ENCODE measurements at places on chromosomes 6 and 20.

- DNase-seq = no peak
Observed at GRCh38 chr6:3501826-3502500, 45.1 kb upstream of the SLC22A23 start.

DNA sequence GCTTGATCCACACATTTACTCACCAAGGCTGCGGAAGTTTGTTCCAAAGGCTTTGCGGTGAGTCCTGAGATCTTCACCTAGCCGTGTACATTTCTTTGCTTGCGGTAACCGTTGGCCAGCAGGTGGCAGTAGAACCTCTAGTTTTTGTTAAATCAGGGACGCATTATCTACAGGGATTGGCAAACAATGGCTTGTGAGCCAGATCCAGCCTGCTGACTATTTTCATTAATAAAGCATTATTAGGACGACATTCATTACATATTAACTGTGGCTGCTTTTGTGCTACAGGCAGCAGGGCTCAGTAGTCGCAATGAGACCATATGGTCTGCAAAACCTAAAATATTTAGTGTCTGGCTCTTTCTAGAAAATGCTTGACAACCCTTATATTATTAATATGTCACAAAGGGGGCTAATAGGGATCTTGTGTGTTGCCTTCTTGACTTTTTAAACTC lies 174.1 kb downstream of the DOK5 start:
- DNase-seq = peak; percentile 6

DNA sequence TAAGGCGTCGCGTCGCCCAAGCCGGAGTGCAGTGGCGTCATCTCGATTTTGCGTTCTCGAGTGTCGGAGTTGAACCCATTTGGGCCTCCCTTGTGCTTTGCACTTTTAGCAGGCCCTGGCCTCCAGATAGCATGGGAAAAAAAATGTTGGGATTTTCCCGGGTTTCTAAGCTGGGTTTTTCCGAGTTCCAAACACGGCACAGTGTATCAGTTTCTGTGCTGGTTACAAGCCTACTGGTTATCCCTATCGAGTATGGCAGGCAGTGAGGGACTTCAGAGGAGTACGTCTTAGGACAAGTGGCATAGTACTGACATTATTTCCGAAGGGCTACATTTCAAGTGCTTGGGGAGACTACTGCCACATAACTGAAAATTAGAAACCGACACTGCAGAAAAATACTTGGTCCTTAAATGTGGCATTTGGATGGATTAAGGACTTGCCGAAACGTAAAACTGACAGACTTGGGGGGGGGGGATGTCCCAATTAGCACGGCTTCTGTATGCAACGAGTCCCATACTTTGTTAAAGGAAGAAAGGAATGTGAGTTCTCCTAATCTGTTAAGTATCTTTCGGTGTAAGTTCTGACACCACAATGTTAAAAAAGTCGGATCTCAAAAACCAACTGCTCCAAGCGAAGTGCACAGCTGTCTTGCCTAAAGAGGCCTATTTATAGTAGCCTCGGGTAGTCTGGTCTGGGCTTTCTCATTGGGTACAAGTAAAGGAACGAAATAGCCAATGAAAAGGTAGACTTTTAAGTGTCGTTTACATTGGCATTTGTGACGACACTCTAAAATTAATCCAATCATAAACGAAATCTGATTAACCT lies 70.2 kb downstream of the HFE start:
- no peak for DNase-seq

DNA sequence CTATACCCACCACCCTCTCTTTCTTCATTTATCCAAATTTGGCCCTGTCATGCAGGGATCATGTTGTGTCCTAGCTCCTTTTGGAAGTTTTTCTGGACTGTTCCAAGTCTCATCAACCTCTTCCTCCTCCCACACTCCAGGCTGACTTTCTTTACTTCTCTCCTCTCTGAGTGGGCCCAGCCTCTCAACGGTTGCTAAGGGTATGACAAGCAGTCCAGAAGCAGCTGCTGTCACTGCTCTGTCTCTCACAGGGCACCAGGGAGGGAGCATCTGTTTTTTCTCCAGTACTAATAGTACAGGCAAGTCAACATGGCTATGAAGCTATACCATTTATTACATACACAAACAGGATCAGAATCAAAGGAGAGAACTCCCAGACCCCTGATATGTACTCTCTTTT lies 8.2 kb downstream of the NT5DC1 start:
- no peak for DNase-seq

DNA sequence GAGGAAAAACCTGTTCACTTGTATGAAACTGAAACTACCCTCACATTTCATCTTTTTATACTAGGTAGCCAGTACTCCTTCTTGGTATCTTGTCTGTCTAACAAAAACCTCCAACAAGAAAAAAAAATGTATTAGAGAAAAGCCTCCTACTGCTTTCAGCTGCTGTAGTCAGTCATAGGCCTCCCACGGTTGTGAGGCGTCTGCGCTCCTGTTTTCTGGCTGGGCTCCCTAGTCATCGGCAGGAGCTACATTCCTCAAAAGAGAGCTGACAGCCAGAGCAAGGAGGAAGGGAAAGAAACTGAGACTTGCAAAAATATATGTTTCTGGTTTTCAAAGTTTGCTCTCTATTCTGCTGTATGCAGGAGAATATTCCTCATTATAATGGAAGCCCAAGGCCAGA lies 517.0 kb downstream of the LMBRD1 start:
- DNase-seq = no peak

DNA sequence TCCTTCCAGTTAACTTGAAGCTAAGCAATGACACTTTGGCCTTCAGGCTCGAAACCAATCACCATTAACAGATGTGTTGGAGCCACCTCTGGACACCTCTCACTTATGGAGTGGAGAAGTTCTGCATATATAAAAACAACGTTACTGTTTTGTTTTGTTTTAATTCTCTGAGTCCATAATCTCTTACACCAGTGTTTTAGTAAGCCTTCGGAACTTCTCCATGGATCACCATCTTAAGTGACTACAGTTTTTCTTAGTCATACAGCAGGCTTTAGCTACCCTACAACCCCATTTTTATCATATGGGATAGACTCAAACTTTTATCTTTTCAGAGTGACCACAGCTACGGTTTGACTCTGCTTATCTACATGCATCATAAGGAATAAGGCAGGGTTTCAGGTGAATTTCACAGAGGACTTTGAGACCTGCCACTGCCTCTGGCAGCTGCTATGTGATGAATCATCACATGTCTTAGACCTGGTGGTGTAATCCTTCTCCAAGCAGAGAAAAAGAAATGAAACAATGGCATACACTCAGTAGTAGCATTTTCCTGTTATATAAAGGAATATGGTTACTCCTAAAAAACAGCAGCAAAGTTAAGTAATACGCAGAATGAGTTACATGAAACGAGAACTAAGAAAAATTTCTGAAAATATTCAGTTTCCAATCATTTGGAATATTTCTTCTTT lies 5.5 kb upstream of the HDDC2 start:
- no peak for DNase-seq

DNA sequence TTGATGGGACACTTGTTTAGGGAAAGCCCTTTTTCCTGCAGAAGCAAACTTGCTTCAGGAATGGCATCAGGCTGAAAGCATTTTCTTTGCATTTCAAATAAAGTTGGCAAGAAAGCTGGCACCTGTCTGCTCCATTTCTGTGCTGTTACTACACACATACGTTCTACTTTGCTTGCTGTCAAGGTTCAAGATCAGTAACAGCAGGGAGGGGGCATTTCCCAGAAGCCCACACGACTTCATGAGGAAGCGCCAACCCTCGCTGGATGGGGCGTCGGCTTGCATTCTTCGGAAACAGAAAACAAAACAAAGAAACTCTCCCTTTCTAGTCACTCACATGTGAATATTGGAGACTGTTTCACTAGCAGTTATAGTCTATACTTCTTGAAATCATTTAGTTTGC lies 46.4 kb downstream of the AKAP12 start:
- DNase-seq = no peak

DNA sequence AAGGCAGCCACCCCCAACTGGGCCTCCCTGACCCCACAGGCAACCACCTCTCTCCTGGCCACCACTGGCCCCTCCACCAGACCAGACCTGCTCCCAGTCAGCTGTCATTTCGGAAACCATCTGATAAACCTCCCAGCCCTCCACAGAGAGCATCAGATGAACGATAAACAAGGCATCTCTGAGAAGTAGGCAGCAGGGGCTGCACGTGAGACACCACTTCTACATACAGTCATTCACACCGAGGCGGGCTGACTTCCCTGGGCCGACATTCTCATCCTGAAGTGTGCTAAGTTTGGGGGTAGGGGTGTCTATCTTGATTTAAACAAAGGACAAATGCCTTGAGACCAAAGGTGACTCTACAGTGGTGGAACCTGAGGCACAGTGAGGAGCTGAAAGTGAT lies 13.8 kb downstream of the CPNE5 start:
- DNase-seq = no peak

DNA sequence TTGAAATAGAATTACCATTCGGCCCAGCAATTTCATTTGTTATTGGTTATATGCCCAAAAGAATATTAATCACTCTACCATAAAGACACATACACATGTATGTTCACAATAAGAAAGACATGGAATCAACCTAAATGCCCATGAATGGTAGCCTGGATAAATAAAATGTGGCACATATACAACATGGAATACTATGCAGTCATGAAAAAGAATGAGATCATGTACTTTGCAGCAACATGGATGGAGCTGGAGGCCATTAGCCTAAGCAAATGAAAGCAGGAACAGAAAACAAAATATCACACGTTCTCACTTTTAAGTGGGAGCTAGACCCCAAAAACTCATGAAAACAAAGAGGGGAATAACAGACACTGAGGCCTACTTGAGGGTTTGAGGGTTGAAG lies 52.6 kb upstream of the RNGTT start:
- DNase-seq = no peak

DNA sequence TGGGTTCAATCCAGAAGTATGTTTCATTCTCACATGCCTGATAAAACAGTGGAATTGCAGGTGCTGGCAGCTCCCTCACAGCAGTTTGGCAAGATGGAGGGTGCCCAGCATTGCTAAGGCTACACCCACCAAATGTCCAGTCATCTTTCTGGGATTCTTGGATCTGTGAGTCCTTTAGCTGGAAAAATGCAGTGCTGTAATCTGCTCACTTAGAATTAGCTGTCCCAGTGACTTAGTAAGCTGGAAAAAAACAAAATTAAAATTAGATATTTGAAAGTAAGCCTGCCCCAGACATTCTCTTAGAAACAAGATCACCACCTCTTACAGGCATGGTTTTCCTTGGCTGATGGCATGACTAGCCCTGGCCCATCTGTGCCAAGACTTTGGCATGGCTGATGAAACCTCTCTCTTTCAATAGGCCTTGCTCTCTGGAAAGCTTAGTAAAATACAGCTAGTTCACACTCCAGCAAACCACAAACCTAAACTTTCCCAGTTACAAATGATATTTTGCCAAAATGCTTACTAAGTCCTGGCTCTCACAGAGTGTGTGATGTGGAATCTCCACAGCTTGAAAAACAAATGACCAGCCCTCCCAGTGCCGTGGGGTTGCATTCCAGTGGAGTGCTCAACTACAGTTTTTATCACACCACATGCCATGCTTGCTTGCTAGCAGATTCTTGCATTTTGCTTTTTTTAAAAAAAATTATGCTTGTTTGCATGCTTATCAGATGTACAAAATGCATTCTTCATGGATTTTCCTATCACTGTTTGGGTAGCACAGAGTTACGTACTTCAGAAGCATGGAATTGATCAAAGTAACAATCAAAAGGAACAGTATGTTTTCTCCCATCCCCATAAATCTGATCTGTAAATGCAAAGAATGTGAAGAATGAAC lies 261.5 kb downstream of the EYA4 start:
- DNase-seq = no peak

- no peak for DNase-seq
Observed at GRCh38 chr6:127026247-127026646, 92.2 kb upstream of the RSPO3 start.

DNA sequence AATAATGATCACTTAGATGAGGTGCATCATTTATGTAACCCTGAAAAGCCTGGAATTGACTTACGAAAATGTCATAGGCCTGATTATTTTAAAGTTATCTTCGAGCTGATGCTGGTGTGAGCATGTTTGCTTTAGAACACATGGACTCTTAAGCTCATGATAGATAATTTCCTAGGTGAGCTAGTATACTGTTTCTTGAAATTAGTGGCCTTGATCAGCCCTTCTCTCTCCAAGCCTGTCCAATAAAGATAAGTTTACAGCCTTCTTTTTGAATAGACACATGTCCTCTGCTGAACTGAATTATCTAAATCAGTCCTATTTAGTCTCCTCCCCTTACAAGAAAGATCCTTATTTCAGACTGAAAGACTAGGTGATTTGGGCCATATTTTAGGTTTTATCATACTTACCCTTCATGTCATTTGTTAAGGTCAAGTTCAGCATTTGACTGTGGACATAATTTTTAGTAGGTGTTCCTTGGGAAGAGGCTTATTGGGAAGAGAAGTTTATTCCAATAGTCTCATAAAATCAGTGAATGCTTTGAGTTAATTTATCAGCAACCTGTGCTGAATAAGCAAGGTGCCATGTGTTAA lies 15.3 kb downstream of the FOXO3 start:
- no peak for DNase-seq

DNA sequence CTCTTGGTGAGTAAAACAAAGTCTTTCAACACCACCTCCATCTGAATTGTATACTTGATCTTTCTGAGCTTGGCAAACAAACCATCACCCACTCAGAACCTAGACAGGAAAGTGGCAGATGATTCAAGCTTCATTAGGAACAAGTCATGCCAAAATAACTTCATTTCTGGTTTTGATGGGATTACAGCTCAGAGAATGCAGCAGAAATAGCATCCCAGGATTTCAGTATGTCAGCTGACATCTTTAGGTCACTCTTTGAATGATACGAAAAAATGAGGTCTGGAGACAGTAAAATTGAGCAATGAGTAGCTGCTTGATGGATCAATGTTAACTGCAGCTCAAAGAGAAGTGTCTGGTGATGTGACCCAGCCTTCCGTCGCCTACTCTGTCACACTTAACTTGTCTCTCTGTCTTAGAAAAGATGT lies 92.4 kb downstream of the GJA10 start:
- DNase-seq = no peak

DNA sequence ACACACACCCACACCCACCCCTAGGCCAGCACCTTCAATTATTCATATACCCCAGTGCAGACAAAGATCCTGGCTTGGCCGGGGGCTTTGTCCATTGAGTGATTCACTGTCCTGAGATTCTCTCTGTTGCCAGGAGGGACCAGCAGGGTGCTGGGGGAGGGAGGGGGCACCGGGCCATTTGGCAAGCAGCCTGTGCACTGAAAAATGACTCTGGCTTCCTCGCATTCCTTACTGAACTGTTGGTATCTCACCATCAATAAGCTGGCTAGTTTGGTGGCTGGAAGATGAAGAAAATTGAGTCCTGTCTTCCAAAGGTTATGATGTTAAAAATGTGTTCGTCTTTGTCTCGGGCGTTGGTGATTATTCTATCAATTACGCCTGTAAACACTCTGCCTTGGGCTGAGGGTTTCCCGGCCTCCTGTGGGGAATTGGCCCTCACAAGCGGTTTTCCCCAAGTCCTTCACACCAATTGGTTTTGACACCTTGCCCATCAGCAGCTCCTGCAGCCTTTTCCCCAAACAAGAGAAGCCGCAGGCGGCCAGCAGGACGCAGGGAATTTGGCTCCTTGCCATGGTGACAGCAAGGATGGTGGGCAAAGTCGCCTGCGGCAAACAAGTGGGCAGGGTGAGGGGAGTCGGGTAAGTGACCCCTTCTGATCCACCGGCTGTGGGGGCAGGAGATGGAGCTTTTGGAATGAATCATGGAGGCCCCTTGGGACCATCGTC lies 4.9 kb downstream of the VSTM2L start:
- DNase-seq = no peak

Data from activated naive CD8-positive, alpha-beta T cell treated with anti-CD3 and anti-CD28 coated beads, Interleukin-2, amount 50 U/mL, for 16 hours (primary cell).